Sigmoid colon (tissue), 7 donors: ENCODE measurements at places on chromosomes 12 and 14. TPM values are rescaled to one million over a fixed set of nuclear protein-coding genes. Genes with fewer than 3 reads are reported as not detected.

Gene DCD
- total RNA-seq = not detected

Gene OVCH1
- total RNA-seq = 0.36 TPM

Gene BCL2L14
- not detected for total RNA-seq

Gene PPP4R4
- 3.0 TPM for total RNA-seq

Gene CHMP4A
- total RNA-seq = 149 TPM

Gene TRPV4
- total RNA-seq = 0.55 TPM

Gene DEPDC4
- not detected for total RNA-seq

Gene SLC7A8
- total RNA-seq = 11.4 TPM

Gene PGAM5
- total RNA-seq = 23.5 TPM

Gene CRIP2
- 79.5 TPM for total RNA-seq

Gene GPR68
- 1.7 TPM for total RNA-seq

Gene MGAT4C
- 0.55 TPM for total RNA-seq

Gene NCOR2
- total RNA-seq = 47.9 TPM

Gene AMIGO2
- 61.8 TPM for total RNA-seq

Gene P2RX2
- 1.4 TPM for total RNA-seq
